Ovary (tissue), 10 donors: ENCODE measurements at places on chromosomes 6 and 20. TPM values are rescaled to one million over a fixed set of nuclear protein-coding genes. Genes with fewer than 3 reads are reported as not detected.

The SLC2A10 gene
- 11.0 TPM for polyA plus RNA-seq

The HRH3 gene
- polyA plus RNA-seq, result not detected

The MUCL3 gene
- polyA plus RNA-seq, result not detected

The TRIM38 gene
- polyA plus RNA-seq, result 10.3 TPM

The TSHZ2 gene
- polyA plus RNA-seq, result 23.8 TPM

The MCHR2 gene
- not detected for polyA plus RNA-seq

The CTCFL gene
- 0.01 TPM for polyA plus RNA-seq

The SRXN1 gene
- 12.0 TPM for polyA plus RNA-seq

The NKAIN2 gene
- 0.13 TPM for polyA plus RNA-seq

The ATRN gene
- 46.2 TPM for polyA plus RNA-seq

The EYS gene
- polyA plus RNA-seq, result 0.03 TPM

The SALL4 gene
- 0.15 TPM for polyA plus RNA-seq

The FAM162B gene
- 11.6 TPM for polyA plus RNA-seq

The C6orf141 gene
- polyA plus RNA-seq, result 5.2 TPM

The PXDC1 gene
- polyA plus RNA-seq, result 35.1 TPM

The ADGRF1 gene
- polyA plus RNA-seq, result not detected

The PLA2G7 gene
- 1.4 TPM for polyA plus RNA-seq

The CST3 gene
- polyA plus RNA-seq, result 404 TPM

The CTNNBL1 gene
- 33.0 TPM for polyA plus RNA-seq

The SPATS1 gene
- not detected for polyA plus RNA-seq

The KLC4 gene
- polyA plus RNA-seq, result 14.7 TPM

The OR2J2 gene
- polyA plus RNA-seq, result not detected

The ASIP gene
- polyA plus RNA-seq, result 57.1 TPM

The GTSF1L gene
- not detected for polyA plus RNA-seq

The HLA-DRB5 gene
- polyA plus RNA-seq, result 61.4 TPM

The CDSN gene
- polyA plus RNA-seq, result 0.05 TPM

The STMND1 gene
- not detected for polyA plus RNA-seq

The LKAAEAR1 gene
- not detected for polyA plus RNA-seq

The CYP24A1 gene
- not detected for polyA plus RNA-seq

The SOX18 gene
- polyA plus RNA-seq, result 2.7 TPM
